Kidney (tissue), 22 donors: ENCODE measurements at places on chromosomes 1 and 21. TPM values are rescaled to one million over a fixed set of nuclear protein-coding genes. Genes with fewer than 3 reads are reported as not detected.

DNA sequence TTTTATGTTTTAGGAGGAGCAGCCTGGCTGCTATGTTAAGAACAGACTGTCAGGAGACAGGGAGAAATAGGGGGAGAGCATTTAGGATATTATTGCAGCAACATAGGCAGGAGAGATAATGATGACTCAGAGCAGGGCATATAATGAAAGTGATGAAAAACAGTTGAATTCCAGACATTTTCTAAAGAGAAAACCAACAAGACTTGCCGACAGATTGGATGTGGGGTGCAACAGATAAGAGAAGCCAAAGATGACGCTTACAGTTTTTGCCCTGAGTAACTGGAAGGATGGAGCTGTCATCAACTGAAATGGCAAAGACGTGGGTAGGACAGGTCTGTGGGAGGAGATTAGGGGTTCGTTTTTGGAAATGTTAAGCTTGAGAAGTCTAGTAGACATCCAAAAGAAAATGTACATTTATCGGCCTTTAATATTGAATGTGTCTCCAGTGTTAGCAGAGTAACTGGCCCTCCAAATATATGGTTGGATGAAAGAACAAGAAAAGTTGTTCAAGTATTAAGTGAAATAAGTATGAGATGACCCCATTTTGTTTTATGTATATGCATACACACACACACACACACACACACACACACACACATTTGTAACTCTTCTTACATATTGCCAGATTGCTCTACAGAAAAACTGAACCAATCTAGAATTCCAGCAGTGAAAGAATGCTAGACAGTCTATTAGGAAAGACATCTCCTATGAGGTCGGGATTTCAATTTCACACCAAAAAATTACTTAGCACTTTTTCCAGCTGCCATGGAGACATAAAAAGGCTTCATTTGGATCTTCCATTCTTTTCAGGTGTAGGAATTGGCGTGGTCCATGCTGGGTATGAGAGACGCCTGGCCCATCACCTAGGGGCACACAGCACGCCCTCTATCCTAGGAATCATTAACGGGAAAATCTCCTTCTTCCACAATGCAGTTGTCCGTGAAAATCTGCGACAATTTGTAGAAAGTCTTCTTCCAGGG lies 17.2 kb downstream of the DNAJC16 start:
- DNase-seq, result no peak

- DNase-seq, result no peak
Observed at GRCh38 chr21:17693801-17694200, 81.1 kb upstream of the BTG3 start.

DNA sequence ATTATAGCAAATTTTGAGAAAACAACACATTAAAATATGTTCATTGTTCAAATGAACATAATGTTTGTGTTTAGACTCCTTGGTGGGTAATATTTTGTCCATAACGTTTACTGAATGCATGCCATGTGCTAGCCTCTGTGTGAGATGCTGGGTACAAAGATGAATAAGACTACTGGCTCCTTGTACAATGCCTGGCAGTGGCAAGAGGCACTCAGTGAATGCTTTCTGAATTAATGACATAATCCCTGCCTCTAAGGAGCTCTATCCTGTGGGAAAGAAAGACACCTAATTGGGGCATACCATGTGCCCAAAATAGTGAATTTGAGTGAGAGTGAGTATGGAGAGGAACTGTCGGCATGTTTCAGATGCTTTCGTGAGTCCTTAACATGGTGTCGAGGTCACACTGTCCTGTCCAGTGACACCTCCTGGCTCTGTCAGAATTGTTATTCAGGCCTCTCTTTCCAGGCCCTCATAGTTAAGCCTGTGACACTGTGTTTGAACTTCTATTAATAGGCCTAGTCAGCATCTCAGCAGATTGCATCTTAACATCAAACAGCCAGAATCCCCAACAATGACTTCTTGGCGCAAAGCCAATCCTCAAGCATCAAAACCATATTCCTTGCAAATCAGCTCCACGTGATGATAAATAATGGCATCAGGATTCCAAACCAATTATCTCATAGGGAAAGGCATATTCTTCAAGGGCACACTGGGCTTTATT lies 32.8 kb upstream of the S1PR1 start:
- no peak for DNase-seq

- no peak for DNase-seq
Observed at GRCh38 chr1:157734321-157734720, 33.8 kb upstream of the FCRL3 start.

OR2T33 gene
- not detected for total RNA-seq

DNA sequence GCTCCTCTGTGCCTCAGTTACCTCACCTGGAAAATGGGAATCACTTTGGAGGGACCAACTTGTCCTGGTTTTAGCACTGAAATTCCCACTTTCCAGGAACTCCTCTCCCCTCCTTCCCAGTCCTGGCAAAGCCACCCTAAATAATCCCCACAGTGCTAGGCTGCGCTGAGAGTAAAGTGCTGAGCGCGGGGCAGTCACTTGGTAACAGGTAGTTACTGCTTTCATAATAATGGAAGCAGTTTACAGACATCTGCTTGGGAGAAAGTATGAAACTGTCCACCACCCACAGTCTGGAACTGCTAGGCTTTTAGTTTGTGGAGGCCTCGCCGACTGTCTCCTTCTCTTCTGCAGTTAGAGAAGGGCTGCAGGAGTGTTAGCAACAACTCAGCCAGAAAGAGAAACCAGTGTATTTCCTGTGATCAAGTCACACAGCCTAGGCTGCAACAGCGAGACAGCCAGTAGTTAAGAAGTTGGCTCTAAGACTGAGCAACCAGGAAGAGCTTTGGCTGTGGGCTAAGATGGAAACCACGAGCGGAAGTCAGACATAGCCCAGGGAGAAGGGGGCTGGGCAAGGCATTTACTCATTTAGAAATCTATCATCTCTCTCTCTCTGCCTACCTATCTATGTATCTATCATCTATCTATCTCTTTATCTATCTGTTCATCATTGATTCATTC lies 30.8 kb upstream of the ABCG1 start:
- no peak for DNase-seq

DNA sequence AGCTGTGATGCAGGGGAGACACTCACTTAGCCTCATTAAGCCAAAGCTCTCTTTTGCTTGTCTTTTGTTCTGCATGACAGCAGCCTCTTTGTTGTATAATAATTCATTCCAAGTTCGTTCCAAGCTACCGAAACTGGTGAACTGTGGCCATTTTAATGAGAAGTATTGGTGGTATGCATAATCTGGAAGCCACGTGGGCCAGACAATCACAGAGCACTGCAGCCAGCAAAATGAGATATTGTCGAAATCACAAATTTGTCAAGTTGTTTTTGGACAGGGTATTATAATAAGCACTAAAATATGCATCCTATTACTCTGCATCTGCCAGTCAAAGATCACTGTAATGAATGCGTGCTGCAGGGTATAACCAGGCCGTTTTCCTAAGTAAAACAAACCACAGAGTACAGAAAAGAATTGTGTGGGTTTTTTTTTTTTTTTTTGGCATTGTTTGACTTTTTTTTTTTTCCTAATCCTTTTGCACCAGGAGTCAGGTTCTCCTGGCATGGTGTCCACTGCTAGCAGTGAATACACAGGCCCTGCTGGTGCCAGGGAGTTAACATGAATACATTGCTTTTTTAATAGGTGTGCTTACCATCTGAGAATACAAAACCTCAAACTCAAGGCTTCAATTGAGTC lies 423.9 kb downstream of the PTBP2 start:
- no peak for DNase-seq

DNA sequence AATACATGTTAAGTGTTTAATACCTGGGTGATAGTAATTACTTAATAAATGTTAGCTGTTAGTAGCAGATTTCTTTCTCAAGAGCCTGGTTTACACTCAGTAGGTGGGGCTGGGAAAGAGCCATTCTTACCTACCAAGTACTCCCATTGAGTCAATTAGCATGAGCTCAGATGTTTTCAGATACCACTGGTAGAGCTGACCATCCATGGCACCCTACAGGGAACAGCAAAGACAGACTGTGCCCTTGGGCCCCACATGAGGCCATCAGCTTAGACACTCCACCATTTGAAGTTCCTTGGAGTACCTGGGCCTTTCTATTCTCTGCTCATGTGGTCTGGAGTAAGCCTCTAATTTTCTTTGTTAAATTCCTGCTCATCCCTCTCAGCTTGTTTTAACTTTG lies 179.3 kb downstream of the CACNA1E start:
- DNase-seq, result no peak

- DNase-seq, result no peak
Observed at GRCh38 chr1:88956003-88956402, 36.4 kb downstream of the KYAT3 start.

GFI1 gene
- 3.8 TPM for total RNA-seq
